ENCODE measurements at places on chromosomes 5 and 9. TPM values are rescaled to one million over a fixed set of nuclear protein-coding genes. Genes with fewer than 3 reads are reported as not detected.

GRCh38 chr9:11558043-11558442 lies 945.2 kb upstream of the PTPRD start:
- no peak for DNase-seq

Gene FAM221B
- not detected for total RNA-seq

DNA sequence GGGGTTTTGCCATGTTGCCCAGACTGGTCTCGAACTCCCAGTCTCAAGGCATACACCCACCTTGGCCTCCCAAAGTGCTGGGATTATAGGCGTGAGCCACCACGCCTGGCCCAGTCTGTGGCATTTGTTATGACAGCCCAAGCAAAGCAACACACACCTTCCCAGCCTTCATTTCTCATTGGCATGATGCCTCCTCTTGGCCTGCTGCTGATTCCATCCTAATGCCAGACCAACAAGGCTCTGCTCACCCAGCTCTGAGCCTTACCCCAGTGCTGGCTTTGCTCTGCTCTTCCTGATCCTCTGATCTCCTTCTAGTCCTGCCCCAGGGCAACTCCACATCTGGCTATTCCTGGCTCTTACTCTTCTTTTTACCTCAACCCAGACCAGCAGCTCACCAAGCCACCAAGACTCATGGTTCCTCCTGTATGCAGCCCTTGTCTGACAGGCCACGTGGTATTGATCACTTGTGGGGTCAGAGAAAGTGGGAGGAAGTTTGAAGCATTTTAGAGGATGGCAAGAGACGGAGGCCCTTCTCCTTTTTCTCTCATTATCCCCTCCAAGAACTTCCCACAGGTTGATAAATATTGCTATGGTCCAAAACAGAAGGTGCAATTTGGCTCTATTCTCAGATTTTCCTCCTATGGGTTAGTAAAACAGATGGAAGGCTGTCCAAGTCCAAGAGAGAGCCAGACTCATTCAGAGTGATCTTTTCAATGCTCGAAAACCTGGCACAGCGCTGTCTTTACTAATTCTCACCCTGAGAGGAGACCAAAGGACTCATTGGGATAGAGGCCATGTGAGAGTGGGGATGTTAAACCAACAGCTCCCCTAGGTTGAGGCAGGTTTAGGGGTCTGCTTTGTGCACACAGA lies 958 bp downstream of the CD180 start:
- DNase-seq = no peak

GRCh38 chr9:117552811-117553210 lies 138.0 kb upstream of the ASTN2 start:
- no peak for DNase-seq

DNA sequence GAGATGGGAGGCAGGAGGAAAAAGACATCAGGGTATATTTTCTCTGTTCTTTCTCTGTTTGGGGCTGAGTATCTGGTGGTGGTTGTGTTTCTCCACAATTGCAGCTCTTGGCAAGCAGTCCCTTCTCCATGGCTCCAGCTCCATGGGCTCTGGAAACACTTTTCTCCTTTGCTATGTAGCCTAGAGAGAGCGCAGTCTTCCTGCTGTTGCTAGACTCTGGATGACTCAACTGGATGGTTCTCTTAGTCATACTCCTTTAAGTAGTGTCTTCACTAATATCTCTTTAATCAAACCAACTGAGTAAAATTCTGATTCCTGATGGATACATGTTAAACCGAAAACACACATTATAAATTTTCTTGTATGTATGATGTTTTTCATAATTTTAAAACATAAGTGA lies 3.3 kb upstream of the PLGRKT start:
- peak; percentile 72 for DNase-seq

Gene SCGB3A2
- not detected for total RNA-seq

DNA sequence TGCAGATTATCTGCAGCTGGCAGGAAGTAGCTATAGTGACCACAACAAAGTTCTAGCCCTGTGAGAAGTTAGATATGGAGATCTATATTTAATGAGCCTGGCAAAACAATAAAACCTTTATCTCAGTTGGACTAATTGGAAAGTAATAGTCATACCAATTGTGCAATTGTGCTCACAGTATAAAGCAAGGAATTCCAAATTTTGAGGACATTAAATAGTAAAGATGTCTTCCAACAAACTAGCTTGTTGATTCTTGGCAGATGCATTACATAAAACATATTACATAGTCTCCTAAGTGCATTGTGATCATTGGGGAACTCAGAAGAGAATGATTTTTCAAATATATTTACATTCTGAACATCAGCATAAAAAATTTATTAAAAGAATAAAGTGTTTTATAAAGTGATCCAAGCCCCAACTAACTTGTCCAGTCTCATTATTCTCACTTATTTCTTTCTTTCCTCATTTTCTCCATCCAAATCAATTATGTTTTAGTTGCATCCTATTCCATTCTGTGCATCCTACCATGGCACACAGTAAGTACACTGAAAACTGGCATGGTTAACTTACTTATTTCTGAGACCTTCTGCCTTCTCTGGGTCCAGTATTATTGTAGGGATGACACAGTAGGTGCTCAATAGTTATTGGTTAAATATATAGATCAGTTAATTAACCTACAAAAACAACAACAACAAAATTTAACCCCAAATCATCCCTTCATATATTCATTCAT lies 977.2 kb upstream of the NUDT12 start:
- DNase-seq = no peak

- DNase-seq = no peak
Measured at GRCh38 chr5:79853028-79853427, 138.0 kb downstream of the MTX3 start.

Gene NPM1
- 609 TPM for total RNA-seq

Gene MIGA2
- total RNA-seq = 13.5 TPM

Gene RNF14
- total RNA-seq = 46.6 TPM

- no peak for DNase-seq
Measured at GRCh38 chr5:113240951-113241726, 193.7 kb downstream of the TSSK1B start.

- no peak for DNase-seq
Measured at GRCh38 chr9:123555646-123556045, 199.6 kb downstream of the CRB2 start.

Gene DRD1
- total RNA-seq = not detected

- no peak for DNase-seq
Measured at GRCh38 chr5:142181096-142181495, 72.5 kb downstream of the NDFIP1 start.

Gene CDKN2B
- total RNA-seq = 1.4 TPM

DNA sequence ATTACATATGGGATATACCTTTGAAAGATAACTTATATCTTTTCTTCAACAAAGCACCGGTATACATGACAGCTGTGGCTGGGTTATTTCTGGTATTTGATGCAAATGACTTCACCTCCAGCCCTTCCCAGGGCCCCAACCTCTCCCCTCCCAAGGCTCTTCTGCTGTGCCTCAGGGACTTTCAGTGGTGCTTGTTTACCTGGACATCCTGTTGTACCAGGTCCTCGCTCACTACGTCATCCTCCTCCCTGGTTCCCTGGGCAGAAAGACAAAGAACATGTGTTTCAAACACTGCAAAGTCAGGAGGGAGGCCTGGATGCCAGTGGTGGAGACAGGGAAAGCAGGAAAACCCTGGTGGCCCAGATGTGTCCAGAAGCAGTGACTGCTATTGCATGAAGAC lies 23.4 kb downstream of the ANXA6 start:
- DNase-seq = no peak

GRCh38 chr9:120742951-120743416 lies 28.7 kb upstream of the MEGF9 start:
- DNase-seq = peak; percentile 67

Gene GABRA1
- total RNA-seq = not detected

Gene PCDHB13
- 2.6 TPM for total RNA-seq

- DNase-seq = no peak
Measured at GRCh38 chr9:96758845-96759673, 18.8 kb downstream of the ZNF510 start.

DNA sequence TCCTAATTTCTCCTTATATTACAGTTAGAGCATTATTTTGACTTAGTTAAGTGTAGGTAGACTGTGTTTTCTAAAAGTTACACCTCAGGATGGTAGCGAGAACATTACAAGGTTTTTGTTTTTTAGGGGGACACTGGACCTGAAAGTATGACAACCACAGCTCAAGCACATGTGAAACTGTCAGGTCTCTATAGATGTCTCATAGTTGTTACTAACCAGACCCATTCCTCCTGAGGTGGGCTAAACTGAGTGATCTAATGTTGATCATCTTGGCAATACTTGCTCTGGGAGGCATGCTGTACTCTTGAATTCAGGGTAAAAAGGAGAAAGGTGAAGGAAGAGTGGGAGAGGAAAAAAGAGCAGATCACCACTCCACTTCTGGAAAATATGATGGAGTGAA lies 196.6 kb upstream of the RASEF start:
- DNase-seq = no peak

- no peak for DNase-seq
Measured at GRCh38 chr5:966941-967340, 41.7 kb upstream of the NKD2 start.

Gene NR3C1
- 11.8 TPM for total RNA-seq

DNA sequence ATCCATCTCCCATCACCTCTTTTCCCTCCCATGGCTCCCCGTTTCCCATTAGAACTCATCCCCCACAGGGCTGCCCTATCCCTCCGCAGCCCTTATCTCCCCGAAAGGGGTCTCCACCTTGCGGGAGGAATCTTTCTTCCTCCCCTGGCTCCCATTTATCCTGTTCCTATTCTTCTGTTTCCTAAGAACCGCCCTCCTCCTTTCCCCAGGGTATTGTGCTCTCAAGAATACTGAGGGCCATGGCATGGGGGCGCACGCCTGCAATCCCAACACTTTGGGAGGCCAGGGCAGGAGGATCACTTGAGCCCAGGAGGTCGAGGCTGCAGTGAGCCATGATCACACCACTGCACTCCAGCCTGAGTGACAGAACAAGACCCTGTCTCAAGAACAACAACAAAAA lies 665 bp downstream of the CD72 start:
- DNase-seq = no peak

Data from lung microvascular endothelial cell (primary cell).